ENCODE measurements at places on chromosomes 7 and 10. TPM values are rescaled to one million over a fixed set of nuclear protein-coding genes. Genes with fewer than 3 reads are reported as not detected.
A peak's percentile ranks its signal among the peaks of the same experiment; 100 is the strongest.

Gene CPA2
- not detected for total RNA-seq

Gene GPR85
- 4.2 TPM for total RNA-seq

Gene ANLN
- 435 TPM for total RNA-seq

Gene SPDYE5
- not detected for total RNA-seq

Gene SLF2
- total RNA-seq, result 20.5 TPM

Gene KIAA1217
- total RNA-seq, result 8.2 TPM

Gene NCF1
- total RNA-seq, result not detected

Gene TMEM130
- 0.12 TPM for total RNA-seq

Gene DYNC1I1
- 2.5 TPM for total RNA-seq

Gene HEPACAM2
- not detected for total RNA-seq

DNA sequence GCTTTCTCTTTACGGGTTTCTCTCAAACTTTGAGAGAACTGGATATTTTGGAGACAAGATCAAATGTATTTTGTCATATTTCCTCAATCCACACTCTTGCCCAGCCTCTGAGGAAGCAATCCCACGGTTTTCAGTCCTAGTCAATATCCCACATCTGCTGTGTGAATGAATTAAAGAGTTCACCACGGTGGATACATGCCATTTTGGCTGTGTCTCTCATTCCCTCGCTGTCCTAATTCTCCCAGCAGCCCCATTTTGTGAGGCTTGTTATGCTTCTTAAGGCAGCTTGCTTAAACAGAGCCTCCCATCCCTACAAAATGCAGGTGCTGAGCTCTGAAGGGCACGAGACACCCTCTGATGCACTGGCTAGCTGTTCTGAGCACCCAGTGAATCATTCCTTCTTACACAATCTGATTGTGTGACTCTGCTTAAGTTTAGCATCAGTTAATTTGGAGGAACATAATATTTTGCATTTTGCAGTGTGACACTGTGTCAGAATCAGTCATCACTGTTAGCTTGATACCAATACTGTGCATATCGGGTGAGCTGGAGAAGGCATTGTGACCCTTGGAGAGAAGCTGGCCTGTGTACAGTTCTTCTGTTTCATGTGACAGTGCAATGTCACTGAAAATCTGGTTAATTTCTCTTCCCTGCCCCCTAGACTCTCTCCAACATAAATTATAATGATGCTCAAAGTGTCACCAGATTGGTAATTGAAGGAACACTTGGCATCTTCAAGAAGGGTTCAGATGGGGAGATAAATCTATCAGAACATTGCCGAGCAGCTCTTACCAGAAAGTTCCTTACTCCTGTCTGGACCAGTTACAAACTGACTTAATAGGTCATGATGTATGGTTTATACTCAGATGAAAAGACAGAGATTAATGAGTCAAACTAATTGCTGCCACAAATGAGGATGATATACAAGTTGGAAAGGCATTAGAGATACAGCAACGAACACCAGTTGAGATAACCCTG lies 103.7 kb upstream of the AOAH start:
- no peak for DNase-seq

DNA sequence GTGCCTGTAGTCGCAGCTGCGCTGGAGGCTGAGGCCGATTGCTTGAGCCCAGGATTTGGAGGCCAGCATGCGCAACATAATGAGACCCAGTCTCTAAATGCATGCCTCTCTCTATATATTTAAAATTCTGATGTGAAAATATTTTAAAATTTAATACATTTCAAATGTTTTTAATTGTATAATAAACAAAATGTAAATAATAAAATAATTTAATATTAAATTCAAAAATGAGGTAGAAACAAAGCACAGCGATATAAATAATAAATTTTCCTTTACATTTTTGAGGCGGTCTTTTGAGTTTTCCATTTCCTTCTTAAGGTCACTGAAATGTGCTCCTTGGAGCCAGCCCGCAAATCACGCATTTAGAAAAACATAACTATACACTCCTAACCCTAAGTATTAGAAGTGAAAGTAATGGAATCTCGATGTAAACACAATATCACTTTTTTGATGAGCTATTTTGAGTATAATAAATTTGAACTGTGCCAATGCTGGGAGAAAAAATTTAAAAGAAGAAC lies 523 bp upstream of the CDK1 start:
- no peak for DNase-seq

- DNase-seq, result peak; percentile 99
These were observed 73.9 kb downstream of the SH3PXD2A start for GRCh38 chr10:103781329-103782061.

GRCh38 chr7:101121991-101122932 lies 4.6 kb upstream of the SERPINE1 start:
- DNase-seq, result peak; percentile 100

DNA sequence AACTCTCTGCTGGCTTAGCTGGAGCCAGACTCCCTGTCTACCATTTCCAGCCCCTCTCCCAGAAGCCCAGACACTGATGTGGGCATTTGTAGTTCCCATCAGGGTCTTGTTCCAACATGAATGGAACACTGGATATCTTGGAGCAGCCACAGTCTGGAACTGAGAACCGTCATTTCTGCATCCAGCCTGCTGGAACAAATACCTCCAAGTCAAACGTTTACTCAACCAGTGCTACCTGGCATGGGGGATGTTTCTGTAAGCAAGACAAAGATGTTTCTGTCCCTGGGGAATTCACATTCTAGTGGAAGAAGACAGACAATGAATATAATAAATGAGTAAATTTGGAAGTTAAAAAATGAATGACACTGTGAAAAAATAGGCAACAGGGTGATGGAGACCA lies 70.8 kb upstream of the ZNF438 start:
- no peak for DNase-seq

DNA sequence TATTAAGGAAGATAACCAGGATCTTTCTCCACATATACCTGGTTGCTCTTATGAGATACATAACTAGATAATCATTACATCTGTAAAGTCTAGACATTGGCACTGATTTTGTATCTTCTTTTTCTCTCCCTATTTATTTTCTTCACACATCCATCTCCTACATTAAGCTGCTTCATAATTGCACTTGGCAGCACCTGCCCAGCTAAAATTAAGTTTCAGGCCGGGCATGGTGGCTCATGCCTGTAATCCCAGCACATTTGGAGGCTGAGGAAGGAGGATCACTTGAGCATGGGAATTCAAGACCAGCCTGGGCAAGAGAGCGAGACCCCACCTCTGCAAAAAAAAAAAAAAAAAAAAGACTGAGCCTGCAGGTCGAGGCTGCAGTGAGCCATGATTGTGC lies 22.3 kb upstream of the AKR1B1 start:
- no peak for DNase-seq

- no peak for DNase-seq
These were observed 7.5 kb downstream of the SPACDR start for GRCh38 chr7:100456562-100456961.

GRCh38 chr10:2839081-2839725 lies 228.1 kb upstream of the PFKP start:
- DNase-seq, result peak; percentile 44

GRCh38 chr7:25132430-25132829 lies 7.4 kb upstream of the CYCS start:
- no peak for DNase-seq

- DNase-seq, result no peak
These were observed 191.7 kb upstream of the MTPN start for GRCh38 chr7:136168821-136169220.

DNA sequence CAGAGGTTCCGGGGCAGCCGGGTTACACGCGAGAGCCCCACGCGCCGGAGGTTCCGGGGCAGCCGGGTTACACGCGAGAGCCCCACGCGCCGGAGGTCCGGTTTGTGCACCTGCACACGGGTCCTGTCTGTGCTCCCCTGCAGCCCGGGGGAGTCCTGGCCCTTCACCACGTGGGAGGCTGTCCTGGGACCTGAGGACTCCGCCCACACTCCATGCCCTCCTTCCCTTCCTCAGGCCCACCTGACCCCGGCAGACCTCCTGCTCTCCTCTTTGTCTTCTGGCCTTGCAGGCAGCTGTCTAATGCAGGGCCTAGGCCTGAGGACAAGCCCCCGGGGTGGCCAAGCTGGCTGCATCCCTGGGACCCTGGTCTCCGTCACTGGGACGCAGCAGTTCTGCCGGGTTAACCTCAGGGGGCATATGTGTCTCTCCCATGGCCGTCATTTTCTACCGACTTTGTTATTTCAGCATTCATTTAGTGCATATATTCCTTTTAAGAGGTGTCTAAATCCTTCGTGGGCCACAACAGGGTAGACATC lies 374.6 kb downstream of the DNAJB6 start:
- no peak for DNase-seq

- peak; percentile 40 for DNase-seq
These were observed 95.7 kb downstream of the PKD1L1 start for GRCh38 chr7:47852330-47853245.

DNA sequence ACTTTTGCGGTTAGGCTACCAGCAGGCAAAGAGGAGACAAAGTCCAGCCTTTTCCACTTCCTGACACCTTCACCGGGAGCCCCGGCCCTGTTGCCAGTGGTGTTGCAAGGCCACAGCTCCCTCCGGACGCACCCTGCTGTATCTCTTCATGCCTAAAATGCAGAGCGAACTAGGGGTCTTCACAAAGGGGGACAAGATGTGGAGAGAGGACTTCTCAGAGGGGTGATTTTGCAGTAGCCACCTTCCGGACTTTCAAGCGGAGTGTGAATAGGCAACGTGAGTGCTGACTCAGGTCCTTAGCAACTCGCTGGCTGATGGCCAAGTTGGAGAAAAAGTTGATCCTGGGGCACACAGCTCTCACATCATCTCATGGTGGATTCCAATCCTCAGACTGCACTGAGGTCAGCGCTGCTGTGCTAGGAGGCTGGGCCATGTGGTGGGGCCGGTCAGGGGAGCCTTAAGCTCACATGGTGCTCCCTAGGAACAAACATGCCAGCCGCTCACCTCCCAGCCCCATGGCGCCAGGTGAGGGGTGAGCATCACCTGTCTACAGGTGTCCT lies 166.3 kb downstream of the LCOR start:
- no peak for DNase-seq

DNA sequence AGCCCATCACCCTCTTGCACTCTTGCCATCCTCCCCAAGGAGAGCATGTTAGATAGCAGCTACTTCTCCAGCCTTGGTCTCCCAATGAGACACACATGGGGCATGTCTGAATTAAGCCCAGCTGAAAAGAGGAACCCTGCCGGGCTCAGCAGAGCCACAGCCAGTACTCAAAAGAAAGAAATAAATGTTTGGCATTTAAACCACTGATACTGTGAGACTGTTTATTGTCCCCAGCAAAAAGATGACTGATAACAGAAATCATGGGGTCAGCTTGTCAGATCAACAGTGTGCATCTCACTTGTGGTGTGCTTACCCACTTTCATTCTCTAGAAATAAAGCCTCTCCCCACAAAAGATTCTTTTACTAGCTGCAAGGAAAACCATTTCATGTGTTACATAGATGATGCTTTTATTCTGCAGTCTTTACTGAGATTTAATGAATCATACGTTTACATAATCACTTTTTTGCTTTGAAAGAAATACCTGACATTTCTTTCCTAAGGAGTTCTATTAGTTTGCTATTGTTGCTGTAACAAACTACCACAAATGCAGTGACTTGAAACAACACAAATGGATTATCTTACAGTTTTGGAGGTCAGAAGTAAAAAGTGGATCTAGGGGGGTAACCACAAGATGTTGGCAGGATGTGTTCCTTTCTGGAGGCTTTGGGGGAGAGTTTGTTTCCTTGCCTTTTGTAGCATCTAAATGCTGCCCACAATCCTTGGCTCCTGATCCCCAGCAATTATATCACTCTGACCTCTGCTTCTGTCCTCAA lies 20.9 kb downstream of the ANKRD7 start:
- no peak for DNase-seq

- peak; percentile 60 for DNase-seq
These were observed 177.6 kb upstream of the NAMPT start for GRCh38 chr7:106462365-106462859.

DNA sequence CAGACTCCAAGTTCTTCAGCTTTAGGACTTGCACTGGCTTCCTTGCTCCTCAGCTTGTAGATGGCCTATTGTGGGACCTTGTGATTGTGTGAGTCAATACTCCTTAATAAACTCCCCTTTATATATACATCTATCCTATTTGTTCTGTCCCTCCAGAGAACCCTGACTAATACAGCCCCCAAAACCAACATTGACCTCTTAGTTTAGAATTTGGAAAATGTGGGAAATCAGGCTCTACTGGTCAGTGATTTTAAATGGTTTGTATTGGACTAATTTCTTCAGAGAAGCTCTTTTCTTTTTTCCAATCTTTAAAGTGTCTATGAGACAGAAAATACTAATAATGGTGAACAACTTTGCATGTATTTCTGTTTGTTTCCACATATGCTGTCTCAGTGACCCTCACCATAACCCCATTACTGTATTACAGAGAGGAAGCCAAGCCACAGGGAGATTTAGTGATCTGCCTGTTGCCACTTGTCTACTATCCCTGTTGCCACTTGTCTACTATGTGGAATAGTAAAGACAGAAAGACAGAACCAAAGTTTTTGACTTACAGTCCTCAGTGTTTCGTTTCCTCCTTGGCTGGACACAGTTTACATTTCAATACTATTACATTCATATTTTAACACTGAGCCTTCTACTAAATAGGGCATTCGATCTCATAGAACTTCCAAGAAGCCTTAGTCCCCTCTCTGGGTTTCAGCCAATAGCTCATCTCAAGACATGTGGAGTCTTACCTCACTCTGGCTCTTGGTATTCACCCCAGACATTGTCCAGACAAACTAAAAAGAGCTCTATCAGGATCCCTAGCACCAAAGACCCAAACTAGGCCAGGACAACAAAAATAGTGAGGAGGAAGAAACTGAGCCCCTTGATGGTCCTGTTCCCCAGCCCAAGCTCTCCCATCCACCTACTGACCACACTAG lies 121.0 kb downstream of the AKR1D1 start:
- DNase-seq, result no peak

GRCh38 chr10:87053577-87054181 lies 33.6 kb downstream of the FAM25A start:
- no peak for DNase-seq

GRCh38 chr10:122532601-122533296 lies 27.8 kb upstream of the DMBT1 start:
- no peak for DNase-seq

DNA sequence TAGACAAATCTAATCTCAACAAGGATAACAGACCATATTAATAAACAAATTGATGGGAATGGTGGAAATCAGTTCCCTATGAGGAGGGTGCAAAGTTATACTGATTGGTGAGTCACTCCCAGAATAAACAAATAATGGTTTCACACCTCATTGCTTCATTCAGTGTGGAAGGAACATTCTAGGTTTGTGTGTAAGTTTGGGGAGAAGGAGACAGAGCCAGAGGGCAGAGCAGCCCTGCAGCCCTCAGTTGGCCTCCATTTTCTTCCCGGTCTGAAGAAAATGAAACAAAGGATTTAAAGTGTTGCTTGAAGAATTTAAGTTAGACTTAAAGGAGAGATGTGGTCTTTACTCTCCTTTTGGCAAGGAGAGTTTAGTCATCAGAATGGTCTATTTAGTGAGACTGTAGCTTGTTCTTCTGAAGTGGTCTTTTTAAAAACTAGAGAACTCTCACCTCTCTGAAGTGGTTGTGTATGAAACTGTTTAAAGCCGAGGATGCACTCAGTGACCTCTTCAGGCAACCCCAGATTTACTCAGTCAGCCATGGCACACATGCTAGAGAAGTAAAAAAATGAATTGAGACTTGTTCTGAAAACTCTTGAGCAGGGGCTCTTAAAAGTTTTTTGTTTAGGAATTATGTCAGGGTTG lies 27.2 kb downstream of the IKZF1 start:
- no peak for DNase-seq

All from RPMI7951 (cell line).